ENCODE measurements at places on chromosomes 16 and 17.

DNA sequence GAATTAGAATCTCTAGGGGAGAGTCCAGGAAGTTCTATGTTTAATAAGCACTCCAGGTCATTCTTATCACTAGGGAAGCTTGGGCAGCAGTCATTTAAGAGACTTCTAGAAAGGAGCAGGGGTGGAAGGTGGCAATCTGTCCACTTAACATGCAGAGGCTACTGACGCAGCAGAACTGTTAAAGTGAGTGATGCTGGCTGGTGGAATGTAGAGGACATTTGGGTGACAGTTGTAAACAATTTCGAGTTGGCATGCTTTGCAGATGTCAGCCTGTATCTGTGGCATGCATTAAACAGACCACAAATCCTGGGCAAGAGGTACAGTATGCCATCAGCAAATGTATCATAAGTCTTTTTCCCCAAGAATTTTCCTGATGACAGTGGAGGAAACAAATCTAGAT, 40.5 kb upstream of the HS3ST3A1 start:
- no peaks in the 10 kb centered on the region for H3K36me3 ChIP-seq
- no peaks in the 10 kb centered on the region for H3K27me3 ChIP-seq
- H3K4me1 ChIP-seq, result no peaks in the 10 kb centered on the region
- DNase-seq, result no peak
- H3K27ac ChIP-seq, result no peak overlapping the region

DNA sequence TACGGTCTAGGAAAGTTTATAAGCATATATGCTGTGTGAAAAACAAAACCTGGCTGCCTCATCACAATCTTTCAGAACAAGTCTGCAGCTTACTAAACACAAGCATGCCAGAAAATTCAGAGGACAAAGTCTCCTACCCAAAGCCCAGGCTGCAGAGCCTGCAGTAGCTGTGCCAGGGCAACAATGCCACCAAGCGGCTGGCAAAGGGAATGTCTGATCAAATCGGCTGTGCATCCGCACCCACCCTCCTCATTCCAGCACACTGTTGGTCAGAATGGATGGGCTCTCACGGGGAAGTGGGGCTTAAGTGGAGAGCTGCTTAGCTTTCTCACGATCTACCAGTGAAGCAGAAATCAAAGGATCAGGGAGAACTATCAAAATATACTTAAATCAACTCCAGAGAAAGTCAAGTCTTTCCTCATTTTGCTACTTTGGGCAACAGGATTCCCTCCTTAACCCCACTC, 73.5 kb downstream of the CYTH1 start:
- peak; percentile 61 for DNase-seq
- H3K4me3 ChIP-seq, result no peak overlapping the region
- no peaks in the 10 kb centered on the region for H3K27me3 ChIP-seq

- H3K27me3 ChIP-seq, result no peaks in the 10 kb centered on the region
- DNase-seq, result no peak
- H3K4me3 ChIP-seq, result no peak overlapping the region
- no peaks in the 10 kb centered on the region for H3K36me3 ChIP-seq
- H3K4me1 ChIP-seq, result no peaks in the 10 kb centered on the region
- H3K27ac ChIP-seq, result peak overlapping the region; percentile 78
Measured at GRCh38 chr17:8345951-8346665, 6.5 kb downstream of the ODF4 start.

DNA sequence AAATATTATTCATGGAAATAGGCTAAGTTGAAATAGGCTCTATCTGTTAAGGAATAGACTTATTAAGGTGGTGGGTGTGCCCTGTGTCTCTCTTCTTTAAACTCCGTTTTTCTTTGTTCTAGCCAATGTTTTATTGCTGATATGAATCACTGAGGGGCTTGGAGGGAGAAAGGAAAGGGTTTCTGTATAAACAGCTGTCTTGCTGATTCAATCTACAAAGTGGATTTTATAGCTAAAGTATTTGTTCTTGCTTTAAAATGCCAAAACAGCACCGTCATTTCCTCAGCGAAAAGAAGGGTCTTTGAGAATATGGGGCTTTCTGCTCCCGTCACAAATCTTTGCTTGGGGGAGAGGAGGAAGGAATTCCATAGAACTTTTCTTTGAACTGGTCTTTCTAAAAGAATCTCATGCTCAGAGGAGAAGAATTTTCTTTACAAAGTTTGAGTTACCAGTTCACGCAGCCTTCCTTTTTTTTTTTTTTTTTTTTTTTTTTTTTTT, 39.3 kb downstream of the MSI2 start:
- no peaks in the 10 kb centered on the region for H3K36me3 ChIP-seq
- H3K4me3 ChIP-seq, result no peak overlapping the region
- H3K27me3 ChIP-seq, result no peaks in the 10 kb centered on the region
- peaks cover 10% of the 10 kb centered on the region for H3K4me1 ChIP-seq

GRCh38 chr16:72926177-72927070, 121.5 kb downstream of the ZFHX3 start:
- H3K4me1 ChIP-seq, result peaks cover 4% of the 10 kb centered on the region
- H3K36me3 ChIP-seq, result no peaks in the 10 kb centered on the region
- no peak overlapping the region for H3K4me3 ChIP-seq
- H3K27ac ChIP-seq, result no peak overlapping the region
- no peak for DNase-seq
- no peaks in the 10 kb centered on the region for H3K27me3 ChIP-seq

GRCh38 chr17:55069983-55070529, 101.5 kb downstream of the STXBP4 start:
- H3K4me1 ChIP-seq, result no peaks in the 10 kb centered on the region
- no peaks in the 10 kb centered on the region for H3K36me3 ChIP-seq
- no peak for DNase-seq
- no peaks in the 10 kb centered on the region for H3K27me3 ChIP-seq
- no peak overlapping the region for H3K27ac ChIP-seq

- H3K4me3 ChIP-seq, result no peak overlapping the region
- peak overlapping the region; percentile 34 for H3K27ac ChIP-seq
- H3K4me1 ChIP-seq, result no peaks in the 10 kb centered on the region
- no peaks in the 10 kb centered on the region for H3K36me3 ChIP-seq
Measured at GRCh38 chr17:77613627-77614026, 344.9 kb upstream of the TNRC6C start.

DNA sequence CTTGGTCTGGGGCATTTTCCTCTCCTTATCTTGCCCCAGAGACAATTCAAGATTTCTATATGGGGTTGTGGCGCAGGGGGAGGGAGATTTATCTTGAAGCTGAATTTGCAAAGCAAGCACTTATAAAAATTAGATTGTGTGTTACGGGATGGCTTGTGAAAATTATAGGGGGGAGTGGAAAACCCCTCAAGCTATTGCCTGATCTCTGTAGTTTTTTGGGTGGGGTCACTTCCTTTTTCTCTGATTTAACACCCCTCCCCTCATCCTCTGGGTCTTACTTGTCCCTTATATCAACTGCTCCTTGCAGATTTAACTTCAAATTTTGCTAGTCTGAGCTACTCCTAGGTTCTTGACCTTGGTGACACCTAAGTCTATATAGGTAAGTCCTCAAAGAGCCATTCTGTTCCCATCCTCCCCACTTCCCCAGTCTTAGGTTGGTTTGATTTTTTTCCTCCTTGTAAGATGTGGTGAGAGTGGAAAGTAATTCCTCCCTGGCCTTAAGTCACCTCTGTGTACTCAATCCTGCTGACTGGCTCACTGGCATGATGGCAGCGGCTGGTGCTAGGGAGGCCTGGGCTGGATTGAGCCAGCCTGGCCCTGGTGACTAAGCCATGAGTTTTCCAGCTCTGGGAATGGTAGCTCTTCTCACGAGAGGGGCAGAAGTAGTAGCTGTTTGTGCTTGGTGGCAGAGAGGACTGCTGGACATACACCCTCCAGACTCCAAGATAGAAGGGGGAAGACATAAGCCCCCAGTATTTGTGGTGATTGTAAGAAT, 2.3 kb downstream of the ARL4D start:
- no peak for DNase-seq
- H3K4me3 ChIP-seq, result peak overlapping the region; percentile 73
- no peaks in the 10 kb centered on the region for H3K36me3 ChIP-seq
- H3K27me3 ChIP-seq, result no peaks in the 10 kb centered on the region

GRCh38 chr17:65564793-65565192, 3.3 kb upstream of the AXIN2 start:
- H3K27ac ChIP-seq, result peak overlapping the region; percentile 81
- peak; percentile 56 for DNase-seq
- no peaks in the 10 kb centered on the region for H3K36me3 ChIP-seq
- no peaks in the 10 kb centered on the region for H3K27me3 ChIP-seq

DNA sequence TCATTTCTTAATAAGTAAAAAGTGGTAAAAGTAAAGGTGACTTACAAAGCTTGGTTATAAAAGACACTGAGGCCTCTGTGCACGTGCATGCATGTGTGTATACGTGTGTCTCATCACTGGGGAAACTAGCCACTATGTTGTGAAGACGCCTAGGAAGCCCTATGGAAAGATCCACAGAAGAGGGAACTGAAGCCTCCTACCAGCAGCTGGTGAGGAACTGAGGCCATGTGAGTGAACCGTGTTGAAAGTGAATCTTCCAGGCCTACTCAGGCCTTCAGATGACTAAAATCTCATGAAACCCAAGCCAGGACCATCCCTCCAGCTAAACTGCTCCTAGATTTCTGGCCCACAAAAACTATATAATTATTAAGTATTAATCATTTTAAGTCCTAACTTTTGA, 23.7 kb downstream of the PHLPP2 start:
- H3K36me3 ChIP-seq, result no peaks in the 10 kb centered on the region
- H3K27ac ChIP-seq, result no peak overlapping the region
- H3K27me3 ChIP-seq, result no peaks in the 10 kb centered on the region
- DNase-seq, result no peak
- no peaks in the 10 kb centered on the region for H3K4me1 ChIP-seq
- H3K4me3 ChIP-seq, result no peak overlapping the region

- H3K4me1 ChIP-seq, result no peaks in the 10 kb centered on the region
- peak overlapping the region; percentile 33 for H3K4me3 ChIP-seq
- no peak for DNase-seq
Measured at GRCh38 chr17:40980596-40980995, 3.5 kb downstream of the KRT40 start.

GRCh38 chr17:61724777-61725176, 133.8 kb upstream of the NACA2 start:
- no peaks in the 10 kb centered on the region for H3K27me3 ChIP-seq
- no peaks in the 10 kb centered on the region for H3K36me3 ChIP-seq
- no peaks in the 10 kb centered on the region for H3K4me1 ChIP-seq
- no peak overlapping the region for H3K4me3 ChIP-seq
- no peak overlapping the region for H3K27ac ChIP-seq

- DNase-seq, result no peak
- H3K4me3 ChIP-seq, result no peak overlapping the region
- H3K27ac ChIP-seq, result peak overlapping the region; percentile 60
Measured at GRCh38 chr17:77875881-77876509, 82.5 kb upstream of the TNRC6C start.

DNA sequence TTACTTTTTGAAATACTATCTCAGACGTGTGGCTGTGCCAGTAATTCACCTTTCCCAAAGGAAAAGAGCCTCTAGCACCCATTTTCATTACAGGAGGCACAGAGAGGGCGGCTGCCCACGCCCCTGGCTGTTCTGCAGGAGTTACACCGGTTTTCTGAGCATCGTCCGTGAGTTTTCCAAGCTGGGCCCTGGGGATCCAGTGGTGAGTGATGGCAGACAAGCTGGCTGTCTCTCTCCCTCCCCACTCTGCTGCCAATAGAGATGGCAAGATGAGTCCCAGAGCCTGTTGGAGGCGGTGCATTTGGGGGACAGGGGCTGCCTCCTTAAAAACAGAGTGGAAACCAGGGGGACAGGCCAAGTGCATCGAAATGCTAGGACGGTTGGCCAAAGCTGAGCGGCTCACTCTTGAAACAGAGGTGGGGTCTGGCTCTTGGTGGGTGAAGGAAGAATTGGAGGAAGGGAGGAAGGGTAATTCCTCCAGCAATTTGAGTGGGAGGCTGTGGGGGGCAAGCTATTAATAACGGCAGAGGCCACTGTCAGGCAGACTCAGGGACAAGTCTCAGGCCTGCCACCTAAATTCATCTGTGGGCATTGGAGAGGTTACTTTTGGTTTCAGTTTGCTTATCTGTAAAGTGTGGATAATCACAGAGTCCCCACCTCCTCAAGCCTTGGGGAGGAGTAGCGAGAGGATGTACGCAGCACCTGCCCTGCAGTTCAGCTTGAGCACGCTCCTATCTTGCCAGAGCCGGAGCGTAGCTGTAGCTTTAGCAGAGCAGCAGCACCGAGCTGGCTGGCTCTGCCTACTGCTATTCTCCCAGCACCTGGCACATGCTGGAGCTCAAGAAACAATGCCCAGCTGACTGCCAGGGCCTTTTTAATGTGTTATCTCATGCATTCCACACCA, 7.5 kb upstream of the NOS2 start:
- peak overlapping the region; percentile 32 for H3K4me3 ChIP-seq
- H3K27ac ChIP-seq, result no peak overlapping the region
- no peaks in the 10 kb centered on the region for H3K4me1 ChIP-seq
- no peaks in the 10 kb centered on the region for H3K36me3 ChIP-seq

DNA sequence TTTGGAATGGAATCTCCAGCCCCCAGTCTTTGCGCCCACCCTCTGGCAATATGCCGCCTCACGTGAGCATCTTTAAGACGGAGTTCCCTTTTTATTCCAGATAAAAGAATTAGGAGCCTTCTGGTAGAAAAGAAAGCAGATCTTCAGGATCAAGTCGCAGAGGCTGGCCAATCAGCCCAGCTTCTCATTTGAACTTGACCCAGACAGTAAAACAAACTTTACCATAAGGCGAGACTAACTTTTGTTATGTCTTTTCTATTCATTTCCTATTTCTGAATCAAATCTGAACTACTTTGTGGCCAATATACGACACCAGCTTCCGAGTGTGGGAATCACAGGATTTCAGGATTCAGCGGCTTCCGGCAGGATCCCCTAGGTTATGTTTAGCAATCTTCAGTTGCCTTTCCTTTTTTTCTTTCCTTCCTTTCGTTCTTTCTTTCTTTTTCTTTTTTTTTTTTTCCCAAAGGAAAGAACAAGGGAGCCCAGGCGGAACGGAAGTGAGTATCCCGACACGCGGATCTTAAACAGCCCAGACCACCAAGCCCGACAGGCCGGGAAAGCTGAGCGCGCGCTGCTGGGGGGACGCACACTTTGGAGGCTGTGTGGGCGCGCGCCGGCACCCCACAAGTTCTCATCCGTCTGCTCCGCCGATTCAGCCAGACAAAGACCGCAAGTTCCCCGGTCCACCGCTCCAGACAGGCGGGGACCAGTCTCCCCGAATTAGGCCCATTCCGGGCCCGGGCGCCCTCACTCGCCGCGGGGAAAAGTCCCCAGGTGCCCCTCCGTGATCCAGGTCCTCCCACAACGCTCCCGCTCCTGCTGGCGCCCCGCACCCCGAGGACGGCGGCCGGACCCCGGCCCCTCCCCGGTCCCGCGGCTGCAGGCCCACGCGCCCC, 633 bp downstream of the TBC1D16 start:
- no peak for DNase-seq
- peaks cover 13% of the 10 kb centered on the region for H3K4me1 ChIP-seq
- peak overlapping the region; percentile 81 for H3K27ac ChIP-seq
- H3K36me3 ChIP-seq, result no peaks in the 10 kb centered on the region

DNA sequence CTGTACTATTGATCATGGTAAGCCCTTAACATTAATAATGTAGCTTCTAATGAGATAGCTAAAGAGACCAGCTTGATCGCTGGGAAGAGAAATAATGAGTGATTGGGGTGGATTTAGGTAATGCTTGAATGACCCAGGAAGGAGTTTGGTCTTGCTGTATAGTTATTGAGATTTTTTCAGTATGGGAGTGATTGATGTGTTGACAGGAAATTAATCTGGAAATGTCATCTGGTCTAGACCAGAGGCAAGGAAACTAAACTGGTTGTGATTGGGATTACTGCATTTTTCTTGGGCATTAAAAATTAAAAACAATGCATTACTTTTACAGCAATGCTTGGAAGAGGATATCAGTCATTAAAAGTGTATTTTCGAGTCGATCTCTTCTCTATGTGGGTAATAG, 11.8 kb downstream of the TEFM start:
- no peak for DNase-seq
- no peaks in the 10 kb centered on the region for H3K4me1 ChIP-seq
- no peak overlapping the region for H3K4me3 ChIP-seq
- H3K27me3 ChIP-seq, result no peaks in the 10 kb centered on the region
- no peak overlapping the region for H3K27ac ChIP-seq
- no peaks in the 10 kb centered on the region for H3K36me3 ChIP-seq

- H3K27me3 ChIP-seq, result no peaks in the 10 kb centered on the region
- H3K4me3 ChIP-seq, result no peak overlapping the region
- H3K36me3 ChIP-seq, result no peaks in the 10 kb centered on the region
Measured at GRCh38 chr16:24858219-24859041, 12.7 kb downstream of the SLC5A11 start.

All from breast epithelium (tissue), 4 donors.